ENCODE measurements at places on chromosomes 6 and 20.

DNA sequence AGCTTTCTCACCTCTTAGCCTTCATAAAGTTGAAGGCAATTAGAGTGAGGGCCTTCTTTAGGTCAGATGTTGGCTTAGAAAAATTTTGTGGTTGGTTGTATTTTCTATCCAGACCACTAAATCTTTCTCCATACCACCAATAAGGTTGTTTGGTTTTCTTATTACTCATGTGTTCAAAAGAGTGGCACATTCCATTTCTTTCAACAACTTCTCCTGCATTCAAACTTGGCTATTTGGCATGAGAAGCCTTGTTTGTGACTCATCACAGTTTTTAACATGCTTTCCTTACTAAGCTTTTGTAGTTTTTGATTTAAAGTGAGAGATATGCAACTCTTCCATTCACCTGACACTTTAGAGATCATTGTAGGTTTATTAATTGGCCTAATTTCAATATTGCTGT is 949.6 kb downstream of the TBC1D32 start:
- DNase-seq, result no peak

- no peak for DNase-seq
Observed at GRCh38 chr6:169720207-169720855, 4.0 kb downstream of the PHF10 start.

GRCh38 chr6:108596956-108597355 is 36.2 kb downstream of the FOXO3 start:
- no peak for DNase-seq

DNA sequence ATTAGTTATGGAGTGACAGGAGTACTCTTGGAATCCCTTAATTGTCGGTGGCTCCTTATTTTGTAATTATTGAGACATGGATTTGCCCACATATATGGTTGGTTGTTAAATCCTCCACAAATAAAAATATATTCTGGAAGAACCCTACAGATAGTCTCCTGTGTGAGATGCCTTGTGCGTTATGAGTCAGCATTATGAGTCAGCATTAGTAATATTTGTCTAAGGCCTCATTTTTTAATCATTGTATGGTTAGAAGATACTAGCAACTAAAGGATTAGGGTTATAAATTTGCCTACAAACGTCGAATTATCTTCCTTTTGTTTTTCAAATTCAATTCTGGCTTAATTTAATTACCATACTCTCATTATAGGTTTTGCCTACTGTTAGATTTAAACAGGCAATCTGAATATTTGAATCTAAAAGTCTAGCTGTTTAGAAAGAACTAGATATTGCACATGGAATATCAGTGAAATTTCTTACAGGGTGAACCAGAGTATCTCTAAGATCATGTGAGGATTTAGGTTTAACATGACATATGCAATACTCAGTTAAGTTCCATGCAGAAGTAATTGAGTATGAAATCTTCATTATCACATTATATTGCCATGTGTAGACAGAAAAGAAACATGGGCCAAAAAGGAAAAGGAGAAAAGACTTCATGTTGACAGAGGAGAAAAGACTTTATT is 5.9 kb downstream of the C6orf58 start:
- DNase-seq, result no peak

- no peak for DNase-seq
Observed at GRCh38 chr6:90049295-90049694, 155.0 kb downstream of the GJA10 start.
